Stimulated activated naive CD4-positive, alpha-beta T cell treated with Interleukin-2 at 50 U/mL for 16 hours (primary cell): ENCODE measurements at places on chromosomes 3 and 15.

GRCh38 chr15:86610038-86610437, 530.4 kb downstream of the AGBL1 start:
- DNase-seq, result no peak

DNA sequence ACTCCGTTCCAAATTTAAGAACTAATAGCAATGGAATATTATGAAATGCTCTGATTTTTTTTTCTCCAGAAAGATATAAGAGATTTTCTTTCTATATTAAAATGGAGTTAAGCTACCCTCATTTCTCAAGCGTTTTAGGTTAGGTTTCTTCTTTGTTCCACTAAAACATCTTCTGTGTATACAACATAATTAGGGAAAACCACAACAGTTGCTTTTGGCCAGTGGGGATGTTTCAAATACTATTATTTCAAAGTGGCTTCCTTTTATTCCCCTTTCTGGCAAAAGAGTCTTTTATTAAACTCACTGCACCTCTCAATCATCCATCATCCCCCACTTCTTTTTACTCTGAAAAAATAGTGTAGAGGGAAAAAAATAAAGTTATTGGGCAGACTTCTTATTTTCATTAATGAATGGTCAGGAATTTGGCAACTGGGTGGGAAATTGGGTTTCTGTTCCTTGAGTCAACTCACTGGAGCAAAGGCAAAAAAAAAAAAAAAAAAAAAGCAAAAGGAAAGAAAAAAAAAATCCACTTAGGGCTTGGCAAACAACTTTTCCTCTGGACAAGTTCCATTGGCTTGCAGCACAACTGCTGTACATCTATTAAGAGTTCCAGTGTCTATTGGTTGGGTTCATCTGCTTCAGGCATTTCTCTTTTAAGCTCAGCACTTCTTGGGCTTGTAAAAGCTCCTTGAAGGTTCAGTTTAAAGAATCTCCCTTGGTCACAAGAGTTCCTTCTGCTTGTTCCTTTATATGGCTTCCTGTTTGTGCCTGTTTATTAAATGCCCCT, 963.4 kb downstream of the ROBO1 start:
- DNase-seq, result no peak

DNA sequence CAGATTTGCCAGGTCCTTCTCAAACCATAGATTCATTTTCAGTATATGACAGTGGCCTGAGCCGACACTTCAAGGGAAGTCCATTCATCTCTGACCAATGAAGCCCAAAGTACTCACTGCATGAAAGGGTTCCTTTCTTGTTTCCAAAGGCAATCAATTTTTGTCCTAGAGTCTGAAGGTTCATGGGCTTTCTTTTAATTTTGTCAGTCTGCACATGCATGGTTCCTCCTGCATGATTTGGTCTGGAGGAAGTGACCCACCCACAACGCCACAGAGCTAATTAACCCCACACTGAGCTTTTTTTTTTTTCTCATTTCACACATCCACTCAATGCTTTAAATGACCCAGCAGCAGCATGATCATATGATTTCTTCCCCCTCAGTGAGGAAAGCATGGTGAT, 216.4 kb downstream of the TIGIT start:
- no peak for DNase-seq

DNA sequence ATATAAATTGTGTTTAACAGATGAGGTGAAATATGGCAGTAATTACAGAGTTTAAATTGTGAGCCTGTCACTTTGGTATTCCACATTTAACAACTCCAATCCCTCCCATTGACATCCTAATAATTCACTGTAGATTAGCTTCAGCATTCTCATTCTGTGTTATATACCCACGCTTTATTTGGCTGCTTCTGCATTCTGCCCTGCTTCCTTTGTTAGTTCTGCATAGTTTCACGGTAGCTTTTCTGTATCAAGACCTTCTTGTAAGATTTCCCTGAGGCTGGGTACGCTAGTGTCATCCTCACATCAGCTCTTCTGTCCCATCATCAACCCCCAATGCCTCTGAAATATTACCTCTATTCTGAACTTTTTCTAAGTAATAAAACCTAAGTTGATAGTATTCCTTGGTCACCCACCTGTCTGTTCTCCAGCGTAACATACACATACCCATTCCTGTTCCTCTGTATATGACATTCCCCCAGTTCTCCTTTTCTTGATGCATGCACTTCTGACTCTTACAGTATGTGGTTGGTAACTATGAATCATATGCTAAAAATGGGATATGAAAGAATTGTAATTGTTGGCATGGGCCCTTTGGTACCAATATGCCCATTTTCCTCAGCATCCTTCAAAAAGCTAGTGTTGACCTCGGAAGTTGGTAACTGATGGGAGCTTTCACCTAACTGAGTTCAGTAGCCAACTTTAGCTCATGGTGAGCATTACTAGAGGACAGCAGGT, 171.2 kb downstream of the KLHL25 start:
- no peak for DNase-seq

GRCh38 chr3:69342074-69342473, 43.8 kb downstream of the FRMD4B start:
- DNase-seq, result no peak

DNA sequence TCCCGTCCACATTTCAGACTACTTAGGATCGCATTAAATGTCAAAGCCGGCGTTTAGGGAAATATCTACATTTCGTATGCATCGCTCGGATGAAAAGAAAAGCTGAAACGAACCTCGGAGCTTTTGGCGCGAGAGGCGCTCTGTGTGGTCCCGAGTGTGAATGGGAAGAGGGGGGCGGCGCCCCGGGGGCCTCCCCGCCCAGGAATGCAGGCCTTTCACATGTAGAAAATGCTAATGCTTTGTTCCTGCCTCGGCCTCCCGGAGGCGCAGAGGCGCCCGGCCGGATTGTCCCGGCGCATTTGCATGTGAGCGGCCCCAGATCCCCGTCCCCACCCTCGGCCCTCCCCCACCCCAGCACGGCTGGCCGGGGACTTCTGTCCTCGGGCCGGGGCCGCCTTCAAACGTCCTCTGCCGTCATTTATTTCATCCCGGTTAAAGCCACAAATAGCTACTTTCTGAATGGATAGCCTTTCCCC, 37.0 kb upstream of the TRIM71 start:
- DNase-seq, result no peak

DNA sequence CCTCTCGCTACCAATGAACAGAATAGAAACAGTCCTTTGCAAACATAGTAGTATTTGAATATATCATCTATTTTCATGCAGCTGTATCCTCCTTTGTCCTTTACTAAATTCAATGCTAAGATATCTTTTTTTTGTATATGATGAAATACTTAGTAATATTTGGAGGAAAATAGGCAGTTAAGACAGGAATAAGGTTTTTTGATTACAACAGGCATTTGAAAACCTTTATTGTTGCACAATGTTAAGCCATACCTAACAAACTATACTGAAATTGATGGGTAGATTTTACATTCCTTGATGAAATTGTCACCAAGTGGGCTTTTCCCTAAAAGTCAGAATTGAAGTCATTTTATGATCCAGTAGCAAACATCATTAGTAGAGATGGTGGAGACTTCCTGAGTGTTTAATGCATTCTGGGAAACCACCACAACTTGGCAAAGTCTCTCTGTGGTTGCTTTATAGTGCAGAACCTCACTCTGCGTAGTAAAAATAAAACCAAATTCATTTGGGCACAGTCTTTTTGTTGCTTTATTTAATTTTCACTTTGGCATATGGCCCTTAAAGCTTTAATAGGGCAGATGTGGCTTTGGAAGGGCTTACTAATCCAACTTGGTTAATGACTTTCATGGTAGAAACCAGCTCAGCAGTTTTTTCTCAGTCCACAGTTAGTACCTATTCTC, 216.0 kb downstream of the DIPK2A start:
- DNase-seq, result no peak

DNA sequence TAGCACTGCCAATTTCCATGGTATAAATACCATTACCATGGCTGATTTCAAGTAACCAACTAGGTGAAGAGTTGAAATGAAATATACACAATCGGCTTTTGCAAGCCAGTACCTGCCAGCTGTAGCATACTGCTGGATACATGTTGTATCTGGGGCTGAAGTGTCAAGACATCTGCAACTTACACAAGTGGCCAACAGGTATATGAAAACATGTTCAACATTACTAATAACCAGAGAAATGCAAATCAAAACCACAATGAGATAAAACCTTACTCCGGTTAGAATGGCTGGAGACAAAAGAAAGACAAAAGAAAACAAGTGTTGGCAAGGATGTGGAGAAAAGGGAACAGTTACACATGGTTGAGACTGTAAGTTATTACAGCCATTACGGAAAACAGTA, 11.6 kb downstream of the ATOSA start:
- DNase-seq, result no peak

GRCh38 chr3:30183421-30183820, 423.0 kb upstream of the TGFBR2 start:
- DNase-seq, result no peak

DNA sequence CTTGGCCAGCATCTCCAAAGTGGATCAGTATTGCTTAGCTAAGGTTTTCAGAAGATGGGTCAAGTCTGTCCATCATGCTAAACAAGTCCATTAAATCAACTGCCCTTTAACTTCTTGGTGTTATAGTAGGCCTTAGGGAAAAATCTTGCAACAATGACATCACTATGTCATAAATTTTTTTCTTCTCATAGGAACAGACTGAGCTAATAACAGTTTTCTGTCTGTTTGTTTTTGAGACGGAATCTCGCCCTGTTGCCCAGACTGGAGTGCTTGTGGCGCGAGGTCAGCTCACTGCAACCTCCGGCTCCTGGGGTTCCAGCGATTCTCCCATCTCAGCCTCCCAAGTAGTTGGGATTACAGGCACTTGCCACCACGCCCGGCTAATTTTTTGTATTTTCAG, 94.2 kb downstream of the EFL1 start:
- no peak for DNase-seq

- DNase-seq, result no peak
Observed at GRCh38 chr15:75436881-75437280, 14.6 kb downstream of the SIN3A start.

DNA sequence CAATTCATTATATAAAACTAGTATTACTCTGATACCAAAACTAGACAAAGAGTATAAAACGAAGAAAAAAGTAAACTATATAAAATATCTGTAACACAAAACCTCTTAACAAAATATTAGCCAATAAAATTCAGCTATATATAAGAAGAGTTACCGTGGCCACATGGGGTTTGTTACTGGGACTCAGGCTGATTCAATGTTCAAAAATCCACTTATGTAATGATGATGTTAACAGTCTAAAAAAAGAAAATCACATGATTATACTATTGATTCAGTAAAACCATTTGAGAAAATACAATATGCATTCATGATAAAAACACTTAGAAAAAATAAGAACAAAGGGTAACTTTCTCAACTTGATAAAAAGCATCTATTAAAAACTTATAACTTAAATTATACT, 18.3 kb downstream of the P2RY1 start:
- no peak for DNase-seq

- DNase-seq, result no peak
Observed at GRCh38 chr15:44593042-44593736, 56.2 kb downstream of the EIF3J start.

GRCh38 chr3:127069814-127070440, 87.0 kb downstream of the PLXNA1 start:
- no peak for DNase-seq

- DNase-seq, result no peak
Observed at GRCh38 chr3:54621184-54621583, 306.7 kb downstream of the LRTM1 start.

- DNase-seq, result no peak
Observed at GRCh38 chr3:141126661-141127343, 75.7 kb downstream of the SPSB4 start.

GRCh38 chr3:129310111-129311011, 31.7 kb downstream of the HMCES start:
- DNase-seq, result no peak

- DNase-seq, result no peak
Observed at GRCh38 chr3:111302063-111302462, 230.4 kb downstream of the NECTIN3 start.

DNA sequence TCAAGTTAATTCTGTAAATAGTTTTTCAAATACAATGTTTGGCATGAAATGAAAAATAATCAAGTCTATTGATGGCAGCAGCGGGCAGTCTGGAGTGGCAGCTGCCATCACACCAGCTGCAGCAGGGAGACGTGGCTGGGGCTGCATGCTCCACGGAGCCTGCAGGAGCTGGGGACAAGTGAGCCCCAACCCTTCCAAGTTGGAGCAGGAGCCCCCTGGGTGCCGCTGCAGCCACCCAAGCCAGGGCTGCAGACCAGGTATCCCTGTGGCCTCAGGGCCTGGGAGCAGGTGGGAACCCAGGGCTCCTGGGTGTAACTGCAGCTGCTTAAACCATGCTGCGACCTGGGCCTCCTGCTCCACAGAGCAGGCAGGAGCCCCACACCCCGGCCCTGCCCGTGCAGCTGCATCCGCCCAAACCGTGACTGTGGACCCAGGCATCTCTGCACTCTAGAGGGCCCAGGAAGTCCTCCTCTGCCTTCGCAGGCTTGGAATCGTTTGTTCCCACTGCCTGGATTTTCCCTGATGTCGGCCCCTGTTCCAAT, 257.4 kb downstream of the PLOD2 start:
- no peak for DNase-seq

DNA sequence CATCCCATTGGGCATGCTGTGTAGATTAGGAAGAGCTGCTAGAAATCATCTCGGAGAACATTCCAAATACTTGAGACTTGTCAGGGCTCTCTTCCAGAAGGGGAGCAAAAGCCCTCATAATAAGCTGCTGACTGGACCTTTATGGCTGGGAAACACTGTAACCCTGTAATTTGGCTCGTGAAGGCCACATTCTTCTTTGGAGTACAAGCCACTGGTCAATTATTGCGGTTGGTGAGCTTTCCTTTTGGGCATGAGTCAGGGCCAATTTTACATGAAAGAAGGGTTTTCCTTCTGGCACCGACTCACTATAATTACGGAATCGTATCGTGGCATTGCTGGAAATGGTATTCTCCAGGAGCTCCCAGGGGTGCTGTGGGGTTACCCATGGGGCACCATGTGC, 434.5 kb upstream of the RGMA start:
- no peak for DNase-seq
